Stimulated activated CD4-positive, alpha-beta T cell treated with anti-CD3 and anti-CD28 coated beads, Interleukin-2, amount 100 ng/mL, for 4 hours (primary cell): ENCODE measurements at places on chromosomes 2 and 18.

DNA sequence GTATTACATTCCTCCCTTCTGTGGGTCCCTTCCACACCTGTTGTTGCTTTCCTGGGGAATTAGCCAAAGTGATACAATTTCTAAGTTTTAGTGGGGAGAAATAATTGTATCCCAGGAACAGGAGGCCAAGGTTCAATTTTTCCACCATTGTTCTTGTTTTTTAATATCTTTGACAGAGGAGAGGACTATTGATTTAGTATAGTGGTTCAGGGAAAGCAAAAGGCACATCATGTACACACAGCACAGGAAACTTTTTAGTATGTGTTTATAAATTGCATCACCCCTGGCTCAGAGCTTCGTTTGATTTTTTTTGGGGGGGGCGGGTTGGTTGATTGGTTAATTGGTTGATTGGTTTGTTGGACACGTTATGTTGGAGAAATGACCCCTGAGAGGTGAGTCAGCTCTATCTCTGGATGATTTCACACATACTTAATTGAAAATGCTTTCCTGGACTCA is 431.6 kb downstream of the PID1 start:
- no peak for DNase-seq

GRCh38 chr2:187397886-187398285 is 50.2 kb downstream of the CALCRL start:
- no peak for DNase-seq

- no peak for DNase-seq
Observed at GRCh38 chr2:149192427-149192826, 138.0 kb upstream of the LYPD6 start.

- DNase-seq, result no peak
Observed at GRCh38 chr2:189254268-189254883, 74.8 kb upstream of the COL5A2 start.

DNA sequence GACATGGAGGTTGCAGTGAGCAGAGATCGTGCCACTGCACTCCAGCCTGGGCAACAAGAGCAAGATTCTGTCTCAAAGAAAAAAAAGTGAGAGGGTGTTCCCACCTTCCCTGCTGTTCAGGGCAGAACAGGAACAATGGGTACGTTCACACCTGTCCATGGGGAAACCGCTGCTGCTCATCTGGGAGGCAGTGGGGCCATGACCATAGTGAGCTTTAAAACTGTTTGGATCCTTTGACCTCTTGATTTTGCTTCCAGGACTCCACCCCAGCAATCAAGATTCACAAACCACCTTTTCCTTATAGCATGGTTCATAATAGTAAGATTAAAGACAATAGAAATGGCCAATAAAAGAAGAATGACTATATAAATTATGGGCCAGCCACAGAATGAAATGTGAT is 209.2 kb downstream of the ARL4C start:
- no peak for DNase-seq

- DNase-seq, result no peak
Observed at GRCh38 chr2:80128080-80128479, 176.5 kb downstream of the LRRTM1 start.
